ENCODE measurements at places on chromosomes 3 and 15.

DNA sequence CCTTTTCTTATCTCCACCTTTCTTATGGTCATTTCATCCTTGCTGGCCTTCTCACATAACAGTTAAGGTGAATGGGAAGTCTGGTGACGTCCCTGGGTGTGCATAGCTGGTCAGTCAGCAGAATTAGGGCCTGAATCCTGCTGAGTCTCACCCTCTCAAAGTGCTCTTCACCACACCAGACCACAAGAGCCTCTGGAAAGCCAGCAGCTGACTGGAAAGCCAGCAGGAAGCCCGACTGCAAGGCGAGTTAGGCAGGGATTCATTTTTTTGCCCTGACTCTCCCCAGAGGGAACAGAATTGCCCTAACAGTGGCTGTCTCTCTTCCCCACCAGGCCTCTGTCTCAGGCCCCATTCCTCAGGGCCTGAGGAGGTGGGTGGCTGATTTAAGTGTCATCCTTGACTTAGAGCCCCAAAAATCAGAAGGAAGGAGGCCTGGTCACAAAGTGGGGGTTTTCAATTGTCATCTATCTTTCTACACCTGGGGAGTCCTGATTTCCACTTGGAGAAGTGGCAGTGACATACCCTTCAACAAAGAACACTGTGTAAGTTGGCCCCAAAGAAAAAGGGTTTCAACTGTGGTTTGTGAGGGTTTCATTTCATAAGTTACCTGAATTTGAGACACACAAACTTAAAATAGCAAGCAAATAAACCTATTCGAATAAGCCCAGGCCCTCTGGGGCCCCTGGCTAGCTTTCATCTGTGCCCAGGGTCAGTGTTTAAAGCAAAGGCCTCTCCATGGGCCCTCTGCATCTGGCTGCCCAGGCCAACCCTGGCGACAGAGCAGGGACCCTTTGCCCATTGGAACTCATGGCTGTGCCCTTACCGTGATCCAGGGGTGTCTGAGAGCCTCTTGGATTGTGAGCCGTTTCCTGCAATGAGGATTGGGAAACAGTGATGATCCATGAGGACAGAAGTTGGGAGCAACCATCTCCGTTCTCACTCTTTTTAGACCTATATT lies 90.5 kb upstream of the HERC1 start:
- DNase-seq = no peak

GRCh38 chr3:187807086-187807862 lies 62.0 kb upstream of the BCL6 start:
- DNase-seq = no peak

- no peak for DNase-seq
These were observed 25.0 kb downstream of the FHIT start for GRCh38 chr3:61226166-61226686.

DNA sequence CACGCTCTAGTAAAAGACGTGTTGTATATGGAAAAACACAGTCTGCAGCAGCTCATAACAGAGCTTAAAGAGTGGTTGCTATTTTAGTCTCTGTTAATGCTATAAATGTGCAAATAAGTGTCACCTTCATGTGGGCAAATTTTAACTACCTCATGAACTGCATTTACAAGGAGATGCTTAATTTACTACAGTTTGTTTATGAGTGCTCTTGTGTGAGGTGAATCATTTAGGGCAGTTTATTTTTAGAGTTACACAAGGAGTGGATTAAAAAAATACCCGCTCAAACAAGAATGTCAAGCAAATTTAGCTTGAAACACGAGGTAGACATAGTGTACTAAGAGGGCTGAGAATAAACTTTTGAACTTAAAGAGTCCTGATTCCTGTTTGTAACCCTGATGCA lies 579.0 kb downstream of the MFSD1 start:
- DNase-seq = no peak

DNA sequence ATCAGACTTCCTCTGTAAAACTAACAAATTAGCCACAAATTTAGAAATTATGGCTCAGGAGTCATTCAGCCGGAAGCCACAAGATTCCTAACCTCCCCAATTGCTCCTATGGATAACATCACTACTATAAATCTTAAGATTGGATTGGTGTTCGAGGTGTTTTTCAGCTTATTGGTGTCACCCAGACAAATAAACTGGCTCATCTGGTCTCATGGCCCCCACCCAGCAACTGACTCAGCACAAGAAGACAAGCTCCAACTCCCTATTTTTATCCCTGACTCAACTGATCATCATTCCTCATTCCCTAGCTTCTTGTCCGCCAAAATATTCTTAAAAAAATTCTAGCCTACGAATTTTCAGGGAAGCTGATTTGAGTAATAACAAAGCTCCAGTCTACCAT lies 135.1 kb upstream of the STRIT1 start:
- no peak for DNase-seq

DNA sequence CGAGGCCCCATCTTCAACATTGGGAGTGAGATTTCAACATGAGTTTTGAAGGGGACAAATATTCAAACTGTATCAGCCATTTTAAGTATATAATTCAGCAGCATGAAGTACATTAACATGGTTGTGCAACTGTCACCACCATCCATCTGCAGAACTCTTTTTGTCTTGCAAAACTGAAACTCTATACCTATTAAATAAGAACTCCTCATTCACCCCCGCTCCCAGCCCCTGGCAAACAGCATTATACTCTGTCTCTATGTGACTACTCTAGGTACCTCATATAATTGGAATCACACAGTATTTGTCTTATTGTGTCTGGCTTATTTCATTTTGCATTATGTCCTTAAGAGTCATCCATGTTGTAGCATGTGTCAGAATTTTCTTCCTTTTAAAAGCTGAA lies 110.1 kb downstream of the MAP2K5 start:
- DNase-seq = no peak

GRCh38 chr15:66228807-66229735 lies 24.5 kb downstream of the MEGF11 start:
- no peak for DNase-seq

GRCh38 chr3:65996589-65996988 lies 42.1 kb downstream of the MAGI1 start:
- no peak for DNase-seq

- DNase-seq = no peak
These were observed 2.4 kb downstream of the DMXL2 start for GRCh38 chr15:51620122-51620521.

GRCh38 chr3:113873814-113874526 lies 35.4 kb downstream of the GRAMD1C start:
- no peak for DNase-seq

- DNase-seq = no peak
These were observed 28.2 kb upstream of the USP3 start for GRCh38 chr15:63476229-63476632.

All from lower leg skin (tissue), 4 donors.